Aorta (tissue), 5 donors: ENCODE measurements at places on chromosomes 2 and 18. TPM values are rescaled to one million over a fixed set of nuclear protein-coding genes. Genes with fewer than 3 reads are reported as not detected.

DNA sequence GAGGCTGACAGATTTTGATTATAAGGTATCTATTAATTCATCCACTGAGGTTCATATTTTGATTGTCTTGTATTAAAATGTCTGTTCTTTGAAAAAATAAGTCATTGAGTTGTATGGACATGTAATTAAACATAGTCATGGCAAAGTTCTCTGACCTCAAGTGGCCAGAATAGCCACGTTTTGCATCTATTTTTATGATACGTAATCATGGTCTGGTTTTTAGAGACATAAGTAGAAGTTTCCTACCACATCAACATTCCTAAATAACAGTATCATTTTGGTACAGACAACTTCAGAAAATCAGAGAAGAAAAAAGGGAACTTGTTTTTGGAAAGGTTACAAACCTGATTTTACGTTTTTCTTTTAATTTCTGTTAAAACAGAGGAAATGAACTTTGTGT lies 47.6 kb downstream of the COL5A2 start:
- H3K27me3 ChIP-seq, result no peaks in the 10 kb centered on the region
- H3K36me3 ChIP-seq, result no peaks in the 10 kb centered on the region
- no peak overlapping the region for H3K27ac ChIP-seq
- DNase-seq, result no peak
- H3K4me1 ChIP-seq, result no peaks in the 10 kb centered on the region
- H3K4me3 ChIP-seq, result no peak overlapping the region

The CCDC148 gene
- total RNA-seq, result 1.6 TPM

The CD8A gene
- total RNA-seq, result 2.9 TPM

DNA sequence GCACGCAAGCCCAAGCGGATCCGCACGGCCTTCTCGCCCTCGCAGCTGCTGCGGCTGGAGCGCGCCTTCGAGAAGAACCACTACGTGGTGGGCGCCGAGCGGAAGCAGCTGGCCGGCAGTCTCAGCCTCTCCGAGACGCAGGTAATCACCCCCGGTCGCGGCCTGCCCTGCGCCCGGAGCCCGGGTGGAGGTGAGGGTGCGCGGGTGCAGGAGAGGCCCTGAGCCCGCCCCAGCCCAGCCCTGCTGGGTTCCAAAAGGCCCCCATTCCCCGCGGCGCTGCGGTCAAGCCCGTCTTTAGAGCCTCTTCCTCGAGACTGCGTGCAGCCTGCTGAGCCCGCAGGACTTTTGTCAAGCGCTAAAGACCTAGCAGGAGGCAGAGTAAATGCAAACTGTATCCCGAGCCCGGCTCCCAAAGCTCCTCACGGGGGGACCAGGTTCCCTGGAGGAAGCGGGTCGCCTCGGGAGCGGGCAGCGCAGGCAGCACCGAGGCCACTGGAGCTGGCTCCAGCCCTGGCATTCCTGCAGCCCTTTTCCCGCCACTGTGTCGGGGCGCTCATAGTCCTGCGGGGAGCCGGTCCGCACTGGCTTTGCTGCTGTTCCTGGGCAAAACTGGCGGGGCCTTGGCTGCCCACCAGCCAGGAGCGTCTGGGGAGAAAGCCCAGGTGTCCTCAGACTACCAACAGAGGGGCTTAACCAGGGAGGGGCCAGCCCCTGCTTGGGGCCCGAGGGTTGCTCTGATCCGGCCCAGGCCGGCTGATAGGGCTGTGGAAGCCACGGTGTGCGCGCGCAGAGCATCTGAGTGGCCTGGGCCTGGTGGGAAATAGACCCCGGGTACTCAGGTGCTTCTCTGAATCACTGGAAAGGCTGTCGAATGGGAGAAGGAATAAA lies 7.3 kb downstream of the EMX1 start:
- H3K27me3 ChIP-seq, result no peaks in the 10 kb centered on the region
- H3K4me3 ChIP-seq, result no peak overlapping the region
- no peaks in the 10 kb centered on the region for H3K4me1 ChIP-seq
- peak; percentile 72 for DNase-seq
- H3K27ac ChIP-seq, result no peak overlapping the region

The GALR1 gene
- 0.24 TPM for total RNA-seq

GRCh38 chr2:241689306-241689705 lies 2.7 kb upstream of the DTYMK start:
- H3K4me1 ChIP-seq, result no peaks in the 10 kb centered on the region
- no peak overlapping the region for H3K4me3 ChIP-seq
- H3K27me3 ChIP-seq, result no peaks in the 10 kb centered on the region
- H3K27ac ChIP-seq, result no peak overlapping the region

- H3K27me3 ChIP-seq, result no peaks in the 10 kb centered on the region
- peaks cover under 1% of the 10 kb centered on the region for H3K36me3 ChIP-seq
- no peak overlapping the region for H3K27ac ChIP-seq
- no peak for DNase-seq
- no peak overlapping the region for H3K4me3 ChIP-seq
Measured at GRCh38 chr2:25253153-25253626, 84.8 kb upstream of the POMC start.

DNA sequence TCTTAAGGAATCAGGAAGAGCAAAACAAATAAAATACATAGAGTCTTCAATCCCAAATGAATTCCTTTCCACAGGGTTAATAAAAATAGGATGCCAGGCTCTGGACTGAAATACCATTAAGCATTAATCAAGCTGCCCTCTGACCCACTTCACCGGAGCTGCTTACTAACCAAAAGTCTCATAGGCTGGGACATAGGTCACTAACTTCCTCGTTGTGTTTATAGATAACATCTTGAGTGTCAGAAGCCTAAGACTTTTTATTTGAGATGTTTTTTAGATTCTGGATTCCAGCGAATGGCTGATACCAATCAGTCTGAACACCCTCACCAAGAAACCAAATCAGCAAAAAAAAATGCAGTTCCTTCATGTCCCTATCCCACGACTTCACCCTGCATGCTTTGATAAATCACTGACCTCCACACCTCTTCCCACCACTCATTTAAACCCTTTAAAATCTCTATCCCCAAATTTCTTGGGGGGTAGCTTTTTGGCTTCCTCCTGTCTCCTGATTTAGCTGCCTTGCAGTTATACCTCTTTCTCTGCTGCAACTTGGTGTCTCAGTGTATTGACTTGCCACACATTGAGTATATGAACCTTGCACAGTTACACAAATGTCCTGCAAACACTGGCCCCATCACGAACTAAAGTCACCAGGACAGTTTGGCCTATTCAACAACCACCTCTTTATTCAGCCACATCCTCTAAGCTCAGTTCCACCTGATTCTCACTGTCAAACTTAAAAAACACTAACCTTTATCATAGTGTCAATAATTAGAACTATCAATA lies 399.3 kb downstream of the METTL4 start:
- H3K36me3 ChIP-seq, result no peaks in the 10 kb centered on the region
- H3K27ac ChIP-seq, result no peak overlapping the region
- no peak overlapping the region for H3K4me3 ChIP-seq
- H3K27me3 ChIP-seq, result no peaks in the 10 kb centered on the region

The GCFC2 gene
- total RNA-seq, result 22.8 TPM

- peak; percentile 5 for DNase-seq
- no peak overlapping the region for H3K4me3 ChIP-seq
- H3K27me3 ChIP-seq, result peaks cover 3% of the 10 kb centered on the region
- H3K36me3 ChIP-seq, result no peaks in the 10 kb centered on the region
- no peaks in the 10 kb centered on the region for H3K4me1 ChIP-seq
Measured at GRCh38 chr2:11602563-11603204, 67.3 kb downstream of the NTSR2 start.

The NT5DC4 gene
- total RNA-seq, result not detected

The AMER3 gene
- not detected for total RNA-seq

GRCh38 chr2:202577250-202578183 lies 57.3 kb upstream of the FAM117B start:
- no peaks in the 10 kb centered on the region for H3K4me1 ChIP-seq
- no peak overlapping the region for H3K4me3 ChIP-seq
- H3K27ac ChIP-seq, result no peak overlapping the region
- H3K27me3 ChIP-seq, result no peaks in the 10 kb centered on the region

The LIMS4 gene
- 22.4 TPM for total RNA-seq

The STPG4 gene
- total RNA-seq, result 0.75 TPM

DNA sequence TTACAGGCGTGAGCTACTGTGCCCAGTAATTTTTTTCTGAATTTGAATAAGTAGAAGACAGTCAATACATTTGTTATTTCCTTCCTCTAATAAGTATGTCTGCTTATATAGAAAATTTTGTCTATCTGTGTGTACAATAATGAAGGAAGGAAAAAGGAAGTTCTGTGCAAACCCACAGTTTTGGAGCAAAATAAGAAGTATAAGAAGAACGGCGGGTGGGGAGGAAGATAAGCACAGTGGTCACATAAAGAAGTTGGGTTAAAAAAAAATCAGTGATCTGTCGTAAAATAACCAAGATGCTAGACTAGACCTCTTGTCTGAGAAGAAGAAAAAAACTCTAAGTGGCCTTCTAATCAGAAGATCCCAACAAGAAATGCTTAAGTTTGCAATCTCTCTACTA lies 20.2 kb downstream of the MGAT4A start:
- no peak overlapping the region for H3K4me3 ChIP-seq
- H3K27me3 ChIP-seq, result no peaks in the 10 kb centered on the region
- no peaks in the 10 kb centered on the region for H3K36me3 ChIP-seq

- DNase-seq, result no peak
- H3K4me1 ChIP-seq, result no peaks in the 10 kb centered on the region
- H3K27me3 ChIP-seq, result no peaks in the 10 kb centered on the region
- H3K4me3 ChIP-seq, result no peak overlapping the region
- no peak overlapping the region for H3K27ac ChIP-seq
- H3K36me3 ChIP-seq, result no peaks in the 10 kb centered on the region
Measured at GRCh38 chr2:212922701-212923100, 228.7 kb downstream of the IKZF2 start.

The FBLN7 gene
- 6.1 TPM for total RNA-seq

DNA sequence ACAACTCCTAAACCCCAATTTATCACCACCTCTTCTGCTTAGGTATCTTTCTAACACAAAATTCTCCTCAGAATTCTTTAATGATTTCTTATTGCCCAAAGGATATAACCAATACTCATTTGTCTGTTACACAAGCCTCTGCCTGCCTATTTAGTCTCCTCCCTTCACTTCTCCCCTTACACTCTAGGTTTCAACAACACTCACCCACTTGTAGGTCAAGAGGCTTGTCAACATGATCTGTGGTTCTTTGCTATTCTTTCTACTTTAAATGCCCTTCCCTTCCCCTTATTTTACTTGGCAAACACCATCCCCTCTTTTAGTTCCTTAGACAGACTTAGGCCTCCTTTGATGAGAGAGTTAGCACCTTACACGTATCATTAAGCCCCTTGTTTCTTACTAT lies 69.0 kb upstream of the C2orf15 start:
- no peaks in the 10 kb centered on the region for H3K36me3 ChIP-seq
- H3K27ac ChIP-seq, result no peak overlapping the region
- no peak for DNase-seq
- no peaks in the 10 kb centered on the region for H3K4me1 ChIP-seq

The ERCC3 gene
- 31.3 TPM for total RNA-seq

DNA sequence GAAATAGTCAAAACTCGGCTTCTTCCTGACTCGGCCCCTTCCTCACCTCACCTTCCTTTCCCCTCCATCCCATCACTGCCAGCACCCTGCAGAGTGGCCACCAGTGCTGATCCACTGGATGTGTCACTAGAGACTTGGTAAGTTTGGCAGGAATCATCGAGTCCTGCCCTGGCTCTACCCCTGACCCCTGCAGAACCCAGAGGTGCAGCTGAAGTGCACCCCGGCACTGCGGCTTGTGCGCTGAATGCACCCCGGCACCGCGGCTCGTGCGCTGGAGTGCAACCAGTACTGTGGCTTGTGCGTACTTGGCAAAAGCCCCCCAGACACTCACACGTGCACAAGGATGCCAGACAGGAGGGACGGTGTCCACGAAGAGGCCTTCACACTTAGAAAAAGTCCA lies 206.5 kb downstream of the SNTG2 start:
- no peak overlapping the region for H3K4me3 ChIP-seq
- H3K27ac ChIP-seq, result no peak overlapping the region
- no peaks in the 10 kb centered on the region for H3K4me1 ChIP-seq

The ARID5A gene
- 107 TPM for total RNA-seq

- H3K27me3 ChIP-seq, result no peaks in the 10 kb centered on the region
- H3K4me3 ChIP-seq, result no peak overlapping the region
- H3K27ac ChIP-seq, result no peak overlapping the region
- H3K36me3 ChIP-seq, result no peaks in the 10 kb centered on the region
- DNase-seq, result no peak
Measured at GRCh38 chr2:191516260-191516659, 161.7 kb upstream of the NABP1 start.

DNA sequence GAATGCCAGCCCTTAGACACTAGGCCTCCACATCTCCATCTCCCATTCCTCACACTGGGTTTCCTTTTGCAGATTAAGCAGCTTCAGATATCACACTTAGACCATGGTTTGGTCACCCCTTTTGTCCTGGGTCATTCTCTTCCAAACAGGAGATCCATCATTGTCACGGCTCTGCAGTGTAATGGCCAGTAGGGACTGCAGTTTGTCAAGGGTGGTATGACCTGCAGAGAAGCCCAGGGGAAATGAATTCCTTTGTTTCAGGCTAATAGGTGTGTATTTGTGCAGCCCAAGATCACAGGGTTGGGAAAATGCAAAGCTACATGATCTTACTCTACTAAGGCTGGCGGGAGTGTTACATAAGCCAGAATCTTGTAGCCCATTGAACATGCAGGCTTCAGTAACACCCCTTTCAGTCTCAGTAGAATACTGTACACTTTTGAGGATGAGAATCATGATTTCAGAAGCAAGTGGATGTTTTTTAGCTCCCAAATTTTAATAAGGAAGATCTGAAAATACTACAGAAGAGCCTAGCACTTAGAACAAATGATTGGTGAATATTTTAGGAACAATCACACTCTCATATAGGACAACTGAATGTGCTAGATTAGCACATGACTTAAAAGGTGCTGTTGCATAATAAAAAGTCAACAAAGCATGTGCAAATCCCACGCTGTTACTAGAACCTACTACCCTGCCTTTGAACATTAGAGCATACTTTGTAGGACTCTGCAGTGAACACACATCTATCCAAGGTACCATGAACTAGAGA lies 24.0 kb upstream of the LPIN1 start:
- H3K27me3 ChIP-seq, result no peaks in the 10 kb centered on the region
- H3K27ac ChIP-seq, result no peak overlapping the region
- H3K36me3 ChIP-seq, result no peaks in the 10 kb centered on the region
- no peak for DNase-seq
- no peak overlapping the region for H3K4me3 ChIP-seq
- no peaks in the 10 kb centered on the region for H3K4me1 ChIP-seq
